Activated naive CD4-positive, alpha-beta T cell treated with anti-CD3 and anti-CD28 coated beads, Interleukin-2, amount 50 U/mL, for 72 hours (primary cell): ENCODE measurements at places on chromosomes 12 and 14. TPM values are rescaled to one million over a fixed set of nuclear protein-coding genes. Genes with fewer than 3 reads are reported as not detected.

GRCh38 chr14:75182821-75183220, 6.4 kb upstream of the TMED10 start:
- DNase-seq = no peak

DNA sequence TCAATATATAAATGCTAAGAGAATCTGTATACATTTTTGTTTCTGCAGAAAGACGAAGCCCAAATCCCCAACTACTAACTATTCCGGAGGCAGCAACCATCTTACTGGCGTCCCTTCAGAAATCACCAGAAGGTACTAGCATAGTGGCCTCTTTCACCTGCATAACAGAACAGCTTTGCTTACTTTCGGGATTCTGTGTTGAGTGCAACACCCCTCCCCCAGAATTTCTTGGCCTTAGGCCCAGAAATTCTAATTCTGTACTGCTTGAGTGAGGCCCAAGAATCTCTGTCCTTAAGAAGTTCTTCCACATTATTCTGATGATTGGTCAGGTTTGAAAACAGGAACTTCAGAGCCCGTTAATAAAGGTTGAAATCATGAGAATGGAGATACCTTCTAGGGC, 2.9 kb downstream of the SPX start:
- no peak for DNase-seq

Gene DDX47
- total RNA-seq = 94.7 TPM

Gene NAA25
- 63.5 TPM for total RNA-seq
